Aorta (tissue), 5 donors: ENCODE measurements at places on chromosomes 13 and 19.
A peak's percentile ranks its signal among the peaks of the same experiment; 100 is the strongest.

DNA sequence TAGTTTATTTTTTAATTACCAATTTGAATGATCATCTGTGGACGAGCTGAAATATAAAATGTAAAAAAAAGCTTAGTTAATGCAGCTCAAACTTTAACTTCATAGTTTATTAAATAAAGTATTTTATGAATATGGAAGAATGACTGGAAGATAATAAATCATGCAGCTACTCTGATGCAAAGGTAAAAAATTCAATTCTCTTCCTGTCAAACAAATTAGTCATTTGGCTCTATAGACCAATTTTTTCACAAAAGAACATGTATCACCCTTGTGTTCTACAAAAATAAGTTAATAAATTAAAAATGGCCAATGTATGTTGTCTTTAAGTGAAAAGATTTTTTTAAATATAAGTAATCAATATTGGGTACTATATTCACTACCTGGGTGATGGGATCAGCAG is 26.2 kb downstream of the EXOSC8 start:
- no peak for DNase-seq

DNA sequence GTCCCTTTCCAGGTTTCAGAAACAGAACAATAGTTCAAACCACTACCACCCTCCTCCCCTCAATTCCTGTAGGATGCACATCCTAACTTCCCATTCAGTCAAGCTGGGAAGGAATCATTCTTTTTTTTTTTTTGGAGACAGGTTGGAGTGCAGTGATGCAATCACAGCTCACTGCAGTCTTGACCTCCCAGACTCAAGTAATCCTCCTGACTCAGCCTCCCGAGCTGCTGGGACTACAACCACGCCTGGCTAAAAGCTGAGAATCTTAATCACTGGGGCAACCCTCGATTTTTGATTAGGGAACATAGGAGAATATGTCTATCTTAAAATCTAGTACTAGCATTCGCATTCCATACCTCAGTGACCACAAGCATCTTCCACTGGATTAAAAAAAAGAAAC is 146.2 kb downstream of the ABCC4 start:
- DNase-seq, result no peak

GRCh38 chr19:45505151-45505995 is 1.9 kb upstream of the VASP start:
- no peak for DNase-seq

DNA sequence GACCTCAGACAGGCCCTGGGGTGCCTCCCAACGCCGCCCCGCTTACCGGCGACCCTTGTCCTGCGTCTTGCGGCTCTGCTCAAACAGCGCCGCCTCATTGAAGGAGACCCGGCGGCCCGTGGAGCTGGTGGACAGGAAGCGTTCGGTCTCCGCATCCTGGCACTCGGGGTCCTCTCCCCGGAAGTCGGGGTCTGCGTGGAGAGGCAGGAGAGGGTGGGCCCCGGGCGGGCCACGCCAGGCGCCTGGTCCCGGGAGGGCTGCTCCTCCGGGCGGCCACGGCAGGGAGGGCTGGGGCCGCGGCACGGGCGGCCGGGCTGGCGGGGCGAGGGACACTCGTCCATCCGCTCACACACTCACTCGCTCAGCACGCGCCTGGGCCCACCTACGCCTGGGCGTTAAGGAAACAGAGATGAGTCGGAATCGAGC is 2.8 kb downstream of the CBARP start:
- no peak for DNase-seq

DNA sequence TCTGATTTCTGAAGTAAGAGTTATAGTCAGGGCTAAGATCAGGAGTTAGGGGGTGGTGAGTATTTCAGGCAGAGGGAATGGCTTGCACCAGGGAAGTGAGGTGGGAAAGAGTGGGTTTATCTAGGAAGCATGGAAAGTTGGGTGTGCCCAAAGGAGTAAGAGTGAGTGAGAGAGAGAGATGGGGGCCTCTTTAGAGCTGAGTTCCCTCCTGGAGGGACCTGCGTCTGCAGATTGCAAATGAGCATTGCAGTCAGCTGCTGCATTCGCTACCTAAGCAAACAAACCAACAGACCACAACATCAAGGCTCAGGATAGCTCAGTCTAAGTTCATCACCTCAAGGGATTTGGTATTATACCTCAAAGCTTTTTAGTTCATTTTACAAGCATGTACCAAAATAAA is 405.8 kb downstream of the FGF9 start:
- DNase-seq, result no peak

GRCh38 chr19:3369337-3370213 is 3.2 kb downstream of the NFIC start:
- peak; percentile 91 for DNase-seq

DNA sequence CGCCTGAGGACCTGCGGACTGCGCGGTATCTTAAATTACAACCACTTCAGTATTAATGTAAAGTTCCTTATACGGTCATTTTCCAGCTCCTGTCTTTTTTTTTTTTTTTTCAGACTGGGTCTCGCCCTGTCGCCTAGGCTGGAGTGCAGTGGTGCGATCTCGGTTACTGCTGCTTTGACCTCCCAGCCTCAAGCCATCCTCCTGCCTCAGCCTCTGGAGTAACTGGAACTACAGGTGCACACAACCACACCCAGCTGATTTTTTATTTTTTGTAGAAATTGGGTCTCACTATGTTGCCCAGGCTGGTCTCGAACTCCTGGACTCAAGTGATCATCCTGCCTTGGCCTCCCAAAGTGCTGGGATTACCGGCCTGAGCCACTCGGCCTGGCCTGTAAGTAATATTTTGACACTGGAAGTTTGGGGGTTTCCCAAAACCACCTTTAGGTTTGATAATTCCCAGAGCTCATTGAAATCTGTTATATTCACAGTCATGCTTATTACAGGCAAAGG is 406 bp upstream of the EID2B start:
- no peak for DNase-seq

GRCh38 chr13:99980201-99980823 is 1.3 kb upstream of the ZIC2 start:
- peak; percentile 77 for DNase-seq

GRCh38 chr13:66962953-66963352 is 267.2 kb downstream of the PCDH9 start:
- DNase-seq, result no peak

DNA sequence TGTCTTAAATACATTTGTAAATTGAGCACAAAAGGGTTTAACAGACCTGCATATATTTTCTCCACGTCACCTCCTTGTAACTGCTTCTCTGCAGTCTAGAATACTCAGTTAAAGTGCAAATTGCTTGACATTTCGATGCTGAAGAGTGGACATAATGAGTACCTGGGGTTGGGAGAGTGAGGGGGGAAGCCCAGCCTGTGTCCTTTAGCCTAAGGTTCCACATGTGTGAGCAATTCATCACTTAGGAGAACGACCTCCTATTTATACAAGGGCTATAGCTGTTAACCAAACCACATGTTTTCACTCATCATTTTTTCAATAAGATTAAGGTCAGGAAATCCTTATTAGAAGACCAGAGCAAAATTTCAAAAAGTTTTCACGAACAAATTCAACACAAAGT is 29.5 kb downstream of the PCDH9 start:
- DNase-seq, result no peak

GRCh38 chr13:27627380-27627779 is 5.7 kb downstream of the POLR1D start:
- DNase-seq, result no peak

- DNase-seq, result no peak
Observed at GRCh38 chr13:24215126-24215525, 54.6 kb downstream of the SPATA13 start.

DNA sequence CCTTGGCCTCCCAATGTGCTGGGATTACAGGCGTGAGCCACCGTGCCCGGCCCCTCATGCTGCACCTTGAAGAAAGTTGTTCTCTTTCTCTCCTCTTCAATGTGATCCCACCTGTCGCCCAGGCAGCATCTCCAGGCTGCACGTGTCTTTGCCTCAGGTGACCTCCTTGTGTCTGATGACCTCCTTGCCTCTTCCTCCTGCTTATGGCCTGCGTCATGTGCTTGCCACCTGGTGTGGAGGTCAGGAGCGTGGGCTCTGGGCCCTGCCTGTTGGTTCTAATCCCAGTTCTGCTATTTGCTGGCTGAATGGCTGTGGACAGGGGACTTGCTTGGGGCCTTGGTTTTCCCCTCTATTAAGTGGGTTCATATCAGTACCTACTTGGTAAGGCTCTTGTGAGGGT is 6.3 kb downstream of the BICRA start:
- no peak for DNase-seq

GRCh38 chr13:114024603-114025404 is 50.9 kb upstream of the C13orf46 start:
- DNase-seq, result peak; percentile 75

DNA sequence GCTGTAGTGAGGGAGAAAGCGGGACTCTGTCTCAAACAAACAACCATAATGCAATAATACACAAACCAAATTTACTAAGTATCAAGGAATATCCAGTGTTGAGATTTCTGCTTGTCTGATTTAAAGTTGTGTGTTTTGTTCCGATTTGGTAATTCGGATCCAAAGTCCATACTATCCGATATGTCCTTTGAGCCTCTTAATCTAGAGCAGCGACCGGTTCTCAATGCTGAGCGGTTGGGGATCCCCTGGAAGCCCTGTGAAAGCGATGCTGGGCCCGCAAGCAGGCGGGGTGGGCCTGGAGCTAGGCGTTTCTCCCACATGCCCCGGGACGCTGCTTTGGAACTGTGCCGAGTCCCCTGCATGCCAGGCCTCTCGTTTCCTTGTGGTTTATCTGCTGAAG is 20.2 kb downstream of the C19orf44 start:
- no peak for DNase-seq

DNA sequence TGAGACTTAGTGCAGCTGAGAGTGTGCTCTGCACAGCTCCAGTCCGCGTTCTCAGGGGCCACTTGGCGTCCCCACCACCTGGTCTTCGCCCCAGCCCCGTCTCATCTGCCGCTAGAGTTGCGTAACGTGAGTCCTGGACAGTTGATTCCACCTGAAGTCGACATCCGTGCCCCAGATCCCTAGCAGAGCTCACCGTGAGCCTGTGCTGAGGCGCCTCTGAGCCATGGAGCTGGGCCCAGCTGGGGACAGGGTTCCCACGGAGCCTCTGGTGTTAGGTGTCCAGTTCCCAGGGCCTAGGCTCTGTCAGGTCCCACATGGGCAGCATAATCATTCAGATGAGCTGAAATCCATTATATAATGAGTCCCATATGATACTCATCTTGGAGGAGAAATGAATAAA is 147.1 kb upstream of the SOX1 start:
- no peak for DNase-seq

GRCh38 chr13:98371516-98372023 is 194.5 kb upstream of the RNF113B start:
- no peak for DNase-seq

GRCh38 chr19:51372021-51372648 is 319 bp downstream of the NKG7 start:
- DNase-seq, result peak; percentile 73

DNA sequence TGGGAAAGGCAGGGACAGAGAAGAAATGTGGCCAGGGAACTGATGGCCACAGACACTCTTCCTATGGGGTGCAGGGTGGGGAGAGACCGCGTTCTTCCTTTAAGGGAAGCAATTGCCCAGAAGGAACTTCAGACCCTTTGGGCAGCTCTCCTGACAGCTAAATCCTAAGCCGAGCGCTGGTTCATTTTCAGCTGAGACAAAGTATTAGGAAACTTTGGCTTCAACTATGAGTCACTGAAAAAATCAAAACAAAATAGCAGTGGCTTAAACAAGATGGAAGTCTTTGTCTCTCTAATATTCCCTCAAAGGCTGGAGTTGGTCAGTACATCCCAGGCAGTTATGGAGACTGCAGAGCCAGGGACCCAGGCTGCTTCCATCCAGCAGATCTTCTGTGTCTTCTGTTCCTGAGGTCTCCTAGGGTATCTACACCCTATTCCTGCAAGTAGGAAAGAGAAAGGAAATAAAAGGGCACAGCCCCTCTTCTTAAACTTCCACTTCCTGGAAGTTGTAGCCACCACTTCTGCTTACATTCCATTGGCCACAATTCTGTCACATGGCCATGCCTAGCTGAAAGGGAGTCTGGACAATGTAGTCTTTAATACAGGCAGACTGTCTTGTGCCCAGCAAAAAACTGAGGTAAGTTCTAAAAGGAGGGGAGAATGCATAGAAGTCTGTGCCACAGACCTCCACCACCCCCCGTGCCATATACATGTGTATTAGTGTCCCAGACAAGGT is 163.5 kb downstream of the KATNAL1 start:
- DNase-seq, result no peak

- DNase-seq, result no peak
Observed at GRCh38 chr13:44015811-44016210, 136.1 kb downstream of the LACC1 start.

GRCh38 chr13:20174656-20175405 is 14.0 kb upstream of the GJA3 start:
- DNase-seq, result peak; percentile 89

GRCh38 chr19:46782355-46783019 is 5.9 kb downstream of the SLC1A5 start:
- DNase-seq, result no peak

GRCh38 chr13:44487989-44488388 is 88.1 kb downstream of the TSC22D1 start:
- no peak for DNase-seq

DNA sequence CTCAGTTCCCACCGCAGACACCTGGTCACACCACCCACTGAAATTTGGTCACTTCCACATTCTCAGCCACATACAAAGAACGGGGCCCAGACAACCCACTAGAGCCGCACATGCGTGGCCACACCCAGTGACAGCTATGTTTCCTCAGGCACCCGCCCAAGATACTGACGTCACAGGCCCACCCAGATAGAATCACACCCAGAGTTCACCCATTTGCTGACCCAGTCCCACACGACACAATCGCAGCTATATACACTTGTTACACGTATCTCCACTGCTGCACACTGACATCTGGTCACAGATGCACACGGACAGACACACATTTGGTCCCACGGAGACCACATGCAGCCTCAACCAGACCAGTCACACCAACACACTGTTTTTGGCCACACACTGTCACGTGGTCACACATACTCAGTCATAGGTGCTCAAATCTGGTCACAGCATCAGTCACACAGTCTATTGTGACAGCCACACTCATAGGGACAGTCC is 2.9 kb downstream of the NUMBL start:
- peak; percentile 89 for DNase-seq

- no peak for DNase-seq
Observed at GRCh38 chr19:46132508-46133100, 8.1 kb upstream of the IGFL3 start.

DNA sequence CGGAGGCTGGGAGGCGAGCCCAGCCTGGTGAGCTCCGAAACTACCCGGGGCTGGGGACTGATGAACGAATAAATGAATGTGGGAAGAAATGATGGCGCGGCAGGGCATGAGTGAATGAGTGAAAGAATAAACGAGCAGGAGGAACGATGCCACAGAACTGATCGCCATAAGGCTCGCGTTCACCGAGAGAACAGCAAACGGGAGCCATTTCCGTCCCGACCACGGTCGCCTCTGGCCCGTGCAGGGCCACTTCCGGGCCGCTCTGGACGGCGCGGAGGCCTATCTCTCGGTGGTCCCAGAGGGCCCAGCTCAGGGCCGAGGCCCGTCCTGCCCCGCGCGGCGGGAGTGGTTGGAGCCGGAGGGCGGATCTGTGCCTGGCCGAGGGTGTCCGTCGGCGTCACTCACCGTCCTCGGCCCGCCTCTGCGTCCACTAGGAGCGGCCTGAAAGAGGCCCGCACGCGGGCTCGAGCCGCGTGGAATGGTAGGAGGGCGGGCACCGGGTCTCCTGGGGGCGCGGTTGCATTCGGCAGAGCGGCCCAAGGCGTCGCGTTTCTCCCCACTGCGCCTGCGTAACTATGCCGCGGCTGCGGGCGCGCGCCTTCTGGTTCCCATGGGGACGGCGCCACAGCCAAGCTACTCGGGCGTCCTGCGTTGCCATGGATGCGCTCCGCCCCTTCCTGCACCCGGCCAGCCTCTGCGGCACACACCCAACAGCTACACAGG is at the start of gene ZNF497:
Gene ZNF497 (minus strand): TSS at position 480 of the 723 bp plus-strand sequence. CDS start 5,116 bp downstream, outside the sequence.
- DNase-seq, result peak; percentile 99

- no peak for DNase-seq
Observed at GRCh38 chr13:107203146-107203847, 635.4 kb upstream of the ARGLU1 start.
